ENCODE measurements at places on chromosomes 3 and 15. TPM values are rescaled to one million over a fixed set of nuclear protein-coding genes. Genes with fewer than 3 reads are reported as not detected.

- DNase-seq = no peak
Observed at GRCh38 chr15:23457890-23458289, 10.8 kb upstream of the GOLGA6L2 start.

GRCh38 chr15:35567392-35567791, 21.4 kb upstream of the DPH6 start:
- no peak for DNase-seq

GRCh38 chr3:154795582-154795981, 284.5 kb upstream of the MME start:
- DNase-seq = no peak

DNA sequence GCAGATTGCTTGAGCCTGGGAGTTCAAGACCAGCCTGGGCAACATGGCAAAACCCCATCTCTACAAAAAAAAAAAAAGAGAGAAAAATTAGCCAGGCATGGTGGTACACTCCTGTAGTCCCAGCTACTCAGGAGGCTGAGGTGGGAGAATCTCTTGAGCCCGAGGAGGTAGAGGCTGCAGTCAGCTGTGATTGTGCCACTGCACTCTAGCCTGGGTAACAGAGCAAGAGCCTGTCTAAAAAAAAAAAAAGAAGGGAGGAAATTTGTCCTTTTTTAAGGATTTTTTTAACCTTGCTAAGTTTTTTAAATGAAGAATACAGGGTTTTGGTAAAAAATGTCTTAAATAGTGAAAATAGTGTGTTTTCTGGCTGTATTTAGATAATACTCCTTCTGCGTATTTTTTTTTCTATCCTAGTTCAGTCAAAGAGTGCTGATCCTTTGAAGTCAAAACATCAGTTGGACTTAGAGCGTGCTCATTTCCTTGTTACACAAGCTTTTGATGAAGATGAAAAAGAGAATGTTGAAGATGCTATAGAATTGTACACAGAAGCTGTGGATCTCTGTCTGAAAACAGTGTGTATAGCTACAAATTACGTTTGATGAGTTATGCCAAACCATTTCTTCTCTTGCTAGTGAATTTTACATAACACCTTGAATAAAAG, 11.1 kb downstream of the CAPN7 start:
- DNase-seq = peak; percentile 44

DNA sequence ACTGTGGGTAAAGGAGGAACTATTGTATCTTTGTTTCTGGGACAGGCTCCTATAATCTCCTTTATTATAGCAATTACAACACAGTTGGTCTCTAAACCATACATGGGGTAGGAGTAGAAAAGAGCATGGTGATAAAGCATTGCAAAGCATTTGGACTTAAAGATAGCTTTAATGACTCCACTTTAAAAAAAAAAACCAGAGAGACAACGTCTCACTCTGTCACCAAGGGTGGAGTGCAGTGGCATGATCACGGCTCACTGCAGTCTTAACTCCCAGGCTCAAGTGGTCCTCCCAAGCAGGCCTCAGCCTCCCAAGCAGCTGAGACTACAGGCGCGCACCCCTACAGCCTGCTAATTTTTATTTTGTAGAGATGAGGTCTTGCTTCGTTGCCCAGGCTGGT, 68.2 kb downstream of the DENND4A start:
- no peak for DNase-seq

GRCh38 chr3:142947352-142947751, 16.1 kb downstream of the PAQR9 start:
- no peak for DNase-seq

The CHRFAM7A gene
- not detected for total RNA-seq

The XYLB gene
- total RNA-seq = 5.7 TPM

The NANOGP8 gene
- total RNA-seq = not detected

- no peak for DNase-seq
Observed at GRCh38 chr3:67011414-67012131, 13.5 kb downstream of the KBTBD8 start.

GRCh38 chr15:77811270-77811669, 178.6 kb upstream of the LINGO1 start:
- DNase-seq = no peak

- DNase-seq = no peak
Observed at GRCh38 chr3:112874725-112875124, 28.1 kb upstream of the CD200R1L start.

DNA sequence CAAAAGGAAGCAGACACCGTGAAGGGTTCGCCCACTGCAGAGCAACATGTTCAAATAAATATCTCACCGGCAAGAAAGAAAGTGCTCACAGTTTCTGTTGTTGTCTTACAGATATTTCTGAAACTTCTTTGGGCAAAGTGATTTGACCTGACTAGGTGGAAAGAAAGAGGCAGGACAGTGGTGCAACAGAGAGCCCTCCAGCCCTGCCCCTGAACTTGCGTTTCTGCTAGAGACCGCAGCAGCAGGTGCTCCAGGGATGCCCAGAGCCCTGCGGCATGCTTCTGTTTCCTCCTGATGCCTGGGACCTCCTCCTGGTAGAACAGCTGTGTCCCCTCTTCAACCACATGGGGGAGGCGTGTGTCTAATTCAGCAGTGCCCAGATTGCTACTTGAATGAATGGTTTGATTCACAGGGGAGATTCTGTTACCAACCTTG, 123.4 kb downstream of the ATP10A start:
- DNase-seq = no peak

GRCh38 chr3:16917980-16918682, 33.4 kb downstream of the PLCL2 start:
- no peak for DNase-seq
